G401 (cell line): ENCODE measurements at places on chromosomes 4 and X. TPM values are rescaled to one million over a fixed set of nuclear protein-coding genes. Genes with fewer than 3 reads are reported as not detected.

DNA sequence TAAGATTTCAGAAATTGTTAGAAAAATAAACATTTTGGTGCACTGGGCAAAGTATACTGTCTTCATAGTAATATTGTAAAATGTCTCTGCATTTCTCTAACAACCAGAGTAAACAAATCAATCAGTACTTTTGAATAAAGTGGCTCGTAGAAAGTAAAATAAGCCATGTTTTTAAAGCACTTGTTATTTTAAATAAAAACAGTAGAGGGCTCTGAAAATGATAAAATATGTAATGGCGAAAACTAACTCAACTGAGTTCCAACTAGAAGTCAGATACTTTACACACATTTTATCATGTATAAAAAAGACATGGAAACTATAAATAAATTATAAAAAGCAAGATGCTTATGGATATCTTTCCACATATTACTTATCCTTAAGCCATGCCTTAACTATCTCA is 1134.4 kb downstream of the PDHA2 start:
- no peak for DNase-seq

DNA sequence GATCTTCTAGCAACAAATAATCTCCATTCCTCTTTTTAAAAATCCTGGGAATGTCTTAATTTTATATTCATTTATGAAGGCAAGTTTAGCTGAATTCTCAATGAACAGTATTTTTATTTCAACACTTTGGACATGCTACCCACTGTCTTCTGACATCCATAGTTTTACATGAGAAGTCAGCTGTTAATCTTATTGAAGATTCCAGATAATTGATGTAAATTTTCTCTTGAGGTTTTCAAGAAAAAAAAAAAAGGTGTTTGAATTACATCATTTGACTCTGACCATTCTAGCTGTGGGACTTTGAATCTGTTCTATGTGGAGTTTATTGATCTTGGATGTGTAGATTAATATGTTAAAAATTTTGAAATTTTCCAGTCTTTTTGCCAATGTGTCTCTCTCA is 28.0 kb downstream of the PDHA2 start:
- no peak for DNase-seq

DNA sequence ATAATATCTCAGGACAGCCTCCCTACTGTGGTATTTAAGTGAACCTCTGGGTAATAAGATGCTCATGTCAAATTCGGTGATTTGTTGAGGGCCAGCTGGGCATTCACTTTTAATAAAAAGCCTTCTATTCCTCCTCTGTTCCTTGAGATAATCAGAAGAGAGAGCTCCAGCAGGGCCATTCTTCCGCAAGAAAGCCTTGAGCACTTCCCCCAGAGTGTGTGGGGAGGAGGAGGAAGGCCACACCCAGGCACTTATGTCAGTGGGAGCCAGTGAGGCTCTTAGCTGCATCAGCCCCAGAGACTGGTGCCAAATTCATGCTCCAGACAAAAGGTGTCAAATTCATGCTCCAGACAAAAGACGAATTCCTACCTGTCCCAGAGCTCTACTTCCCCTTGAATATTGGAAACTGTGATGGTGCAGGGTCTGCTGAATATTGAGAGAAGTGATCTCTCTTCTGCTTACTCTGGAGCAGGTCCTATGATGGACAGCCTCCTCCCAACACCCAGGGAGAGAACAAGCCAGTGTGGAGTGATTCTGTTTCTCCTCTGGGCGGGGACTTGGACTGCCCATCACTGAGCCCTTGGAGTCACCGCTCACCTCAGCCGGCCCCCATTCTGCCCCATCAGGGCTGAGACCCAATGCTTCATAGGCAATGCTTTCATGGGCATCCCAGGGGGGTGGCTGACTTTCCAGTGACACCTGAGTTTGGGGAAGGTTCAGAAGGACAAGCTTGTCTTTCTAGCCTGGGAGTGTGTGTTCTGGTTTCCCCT is 68.1 kb downstream of the FHDC1 start:
- DNase-seq: no peak

DNA sequence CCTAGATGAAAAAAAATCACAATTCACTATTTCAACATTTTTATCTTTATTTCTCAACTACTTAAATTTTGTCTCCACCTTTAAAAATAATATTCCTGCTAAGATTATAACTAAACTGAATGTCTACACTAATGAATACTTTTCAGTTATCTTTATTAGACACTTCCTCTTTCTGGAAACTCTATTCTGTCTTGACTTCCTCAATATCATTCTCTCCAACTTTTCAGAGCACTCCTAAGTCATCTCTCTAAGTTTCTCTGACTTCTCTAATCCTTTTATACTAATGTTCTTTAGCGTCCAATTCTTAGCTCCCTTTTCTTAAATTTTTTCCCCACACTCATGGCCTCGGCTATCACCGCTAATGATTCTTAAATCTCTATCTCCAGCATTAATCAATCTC is 374.2 kb downstream of the FBXO8 start:
- no peak for DNase-seq

GRCh38 chrX:129726307-129727111 is 12.3 kb upstream of the XPNPEP2 start:
- DNase-seq: peak; percentile 8

DNA sequence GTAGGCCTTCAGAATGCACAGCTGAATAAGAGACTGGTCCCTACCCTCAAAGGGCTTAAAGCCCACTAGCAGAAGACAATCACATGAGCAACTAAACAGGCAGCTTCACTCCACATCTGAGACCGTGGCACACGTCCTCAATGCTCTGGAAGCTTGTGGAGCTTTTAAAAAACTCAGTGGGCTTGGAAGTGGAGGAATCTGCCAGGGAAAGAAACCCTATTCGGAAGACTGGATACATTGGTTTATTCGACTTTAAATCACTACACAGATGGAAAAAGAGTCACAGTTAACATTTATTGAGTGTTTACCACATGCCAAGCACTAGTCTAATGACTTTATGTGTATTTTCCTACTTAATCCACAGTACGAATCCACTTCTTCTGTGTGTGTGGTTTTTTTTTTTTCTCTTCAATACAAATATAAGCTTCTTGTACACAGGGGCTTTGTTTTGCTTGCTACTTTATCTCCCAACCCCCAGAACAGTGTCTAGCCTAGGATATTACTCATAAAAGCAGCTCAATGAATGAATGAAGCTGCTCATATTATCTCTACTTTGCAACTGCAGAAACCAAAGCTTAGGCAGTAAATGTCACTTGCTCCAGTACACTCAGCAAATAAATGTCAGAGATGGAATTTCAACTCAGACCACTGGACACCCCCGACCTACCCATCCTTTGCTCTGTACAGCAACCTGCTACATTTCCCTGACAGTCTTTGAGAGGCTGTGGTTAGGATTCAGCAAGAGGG is 137.7 kb downstream of the LDB2 start:
- DNase-seq: no peak

- no peak for DNase-seq
Measured at GRCh38 chr4:106365613-106366012, 3.0 kb downstream of the GIMD1 start.

DNA sequence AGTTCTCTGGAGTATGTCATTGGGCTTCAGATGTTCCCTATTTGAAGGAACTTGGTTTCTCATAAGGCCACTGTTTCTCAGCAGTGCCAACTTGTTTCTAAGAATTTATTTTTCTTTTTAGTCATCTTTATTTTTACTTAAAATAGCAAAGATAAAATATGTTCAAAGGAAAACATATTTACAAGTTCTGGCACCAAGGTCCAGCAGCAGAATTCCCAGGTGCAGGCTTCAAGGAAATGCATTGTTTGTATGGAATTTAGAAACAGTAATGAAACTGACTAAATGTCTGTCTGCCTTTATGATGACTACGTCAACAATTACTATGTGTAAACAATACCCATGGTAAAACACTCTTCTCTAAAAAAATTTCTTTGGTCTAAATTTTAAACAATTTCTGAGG is 109.6 kb downstream of the IL15 start:
- DNase-seq: no peak

DNA sequence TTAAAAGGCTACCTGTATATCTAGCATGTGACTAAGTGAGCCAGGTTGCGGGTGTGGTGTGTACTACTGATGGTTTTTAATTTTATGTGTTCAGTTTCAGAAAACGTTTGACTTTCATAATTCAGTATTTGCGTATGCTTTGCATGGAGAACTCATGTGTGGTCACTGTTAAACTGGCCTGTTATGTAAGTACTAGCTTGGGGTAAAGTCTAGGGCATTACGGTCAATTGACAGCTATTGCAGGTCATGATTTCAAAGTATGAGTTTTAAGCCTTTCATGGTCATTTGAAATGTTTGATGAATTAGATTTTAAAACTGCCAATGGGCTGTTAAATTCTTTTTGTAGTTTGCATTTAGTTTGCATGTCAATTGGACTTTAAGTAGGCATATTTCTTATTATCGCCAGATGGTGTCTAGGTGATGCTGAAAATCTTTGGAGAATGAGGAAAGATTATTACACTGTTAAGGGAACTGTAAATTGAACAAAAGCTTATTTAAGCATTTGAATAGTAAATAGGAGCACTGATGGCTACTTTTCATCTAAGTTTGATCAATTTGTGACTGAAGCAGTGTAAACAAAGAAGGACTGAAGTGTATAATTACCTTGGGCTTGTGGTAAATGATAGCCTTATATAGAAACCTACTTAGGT is 563.4 kb downstream of the DACH2 start:
- no peak for DNase-seq

DNA sequence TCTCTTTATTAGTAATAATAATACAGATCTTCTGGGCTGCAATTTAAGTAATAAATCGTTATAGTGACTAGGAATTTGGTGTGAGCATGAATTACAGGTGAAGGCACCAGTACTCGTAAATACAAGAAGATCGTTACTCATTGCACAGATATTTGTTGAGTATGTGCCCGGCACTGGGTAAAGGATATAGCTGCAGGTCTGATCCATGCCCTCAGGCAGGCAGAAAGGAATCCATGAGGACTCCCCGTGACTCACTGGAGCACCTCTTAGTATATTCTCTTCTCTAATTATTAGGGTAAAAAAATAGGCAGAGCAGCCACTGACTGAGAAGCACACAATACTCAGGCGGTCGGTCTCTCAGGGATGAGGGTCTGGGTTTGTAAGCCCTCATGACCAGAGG is 868.3 kb downstream of the RAB28 start:
- DNase-seq: no peak

DNA sequence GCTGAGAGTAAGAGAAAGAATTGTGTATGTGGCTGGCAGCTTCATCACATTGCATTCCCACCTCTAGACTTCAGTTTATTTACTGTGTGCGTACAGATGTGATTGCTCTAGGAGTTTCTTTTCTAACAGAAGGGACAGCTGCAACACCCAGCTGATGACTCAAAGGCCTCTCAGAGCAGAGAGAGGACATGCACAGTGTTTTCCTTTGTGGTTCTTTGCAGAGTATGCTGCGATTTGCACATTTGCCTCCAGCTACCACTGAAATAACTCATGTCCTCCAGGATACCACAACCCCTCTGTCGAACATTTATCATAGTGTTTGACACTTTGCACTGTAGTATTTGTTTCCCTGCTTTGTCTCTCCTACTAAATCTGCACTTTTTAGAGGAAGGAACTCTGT is 294.1 kb downstream of the STIM2 start:
- DNase-seq: no peak

DNA sequence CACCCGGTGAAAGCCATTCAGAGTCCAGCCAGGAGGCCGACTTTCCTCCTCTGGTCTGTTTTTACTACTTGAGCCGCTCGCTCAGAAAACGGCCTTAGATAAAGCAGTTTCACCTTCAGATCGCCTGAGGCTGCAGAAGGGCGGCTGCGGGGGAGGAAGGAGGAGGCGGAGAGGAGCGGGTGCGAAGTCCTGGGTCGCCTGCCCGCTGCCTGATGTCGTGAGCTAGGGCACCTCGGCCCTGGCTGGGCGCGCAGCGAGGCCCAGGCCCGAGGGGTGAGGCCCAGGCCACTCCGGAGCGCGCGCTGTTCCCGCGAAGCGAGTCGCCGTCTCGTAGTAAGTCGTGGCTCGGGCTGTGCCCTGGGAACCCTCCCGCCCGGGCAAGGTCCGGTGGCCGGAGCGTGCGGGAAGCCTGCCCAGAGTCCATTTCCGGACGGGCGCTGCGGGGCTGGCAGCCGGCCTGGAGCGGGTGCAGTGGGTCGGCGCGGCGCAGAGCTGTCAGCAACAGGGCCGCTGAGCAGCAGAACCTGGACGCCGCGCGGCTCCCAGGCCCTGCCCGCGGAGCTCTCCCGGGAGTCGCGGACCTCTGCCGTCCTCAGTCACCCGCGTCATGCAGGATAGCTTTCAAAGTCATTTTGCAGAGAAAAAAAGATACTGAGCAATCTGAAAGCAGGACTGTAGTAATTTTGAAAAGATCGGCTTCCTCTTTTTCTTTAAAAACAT is 18.6 kb downstream of the TRIM2 start:
- DNase-seq: peak; percentile 78

GRCh38 chrX:8254401-8254800 is 83.3 kb upstream of the VCX2 start:
- DNase-seq: no peak

The PDCL2 gene
- not detected in 2 replicates for total RNA-seq

The OPHN1 gene
- 1.7 and 3.9 TPM in 2 replicates for total RNA-seq

The DCAF8L1 gene
- total RNA-seq: not detected in 2 replicates

The SERTM2 gene
- not detected in 2 replicates for total RNA-seq

The RAB40A gene
- not detected in 2 replicates for total RNA-seq

The RTL9 gene
- total RNA-seq: 0.06 TPM in 1 of 2 replicates, not detected in the other

The ZNF182 gene
- 5.0 and 7.9 TPM in 2 replicates for total RNA-seq

The SPACA5 gene
- total RNA-seq: not detected in 2 replicates

The WDR17 gene
- 1.5 and 2.8 TPM in 2 replicates for total RNA-seq

The MAGEB1 gene
- not detected in 2 replicates for total RNA-seq
